Neural cell (in vitro differentiated cells): ENCODE measurements at places on chromosomes 4 and X. TPM values are rescaled to one million over a fixed set of nuclear protein-coding genes. Genes with fewer than 3 reads are reported as not detected.

PFKFB1 gene
- 0.51 and 0.52 TPM in 2 replicates for polyA plus RNA-seq

APELA gene
- not detected in 2 replicates for polyA plus RNA-seq

MAGEA11 gene
- polyA plus RNA-seq, result not detected in 2 replicates

ASB12 gene
- 1.2 and 1.5 TPM in 2 replicates for polyA plus RNA-seq

IL1RAPL1 gene
- polyA plus RNA-seq, result not detected in 2 replicates

CDKL5 gene
- 5.1 and 5.3 TPM in 2 replicates for polyA plus RNA-seq

IBSP gene
- polyA plus RNA-seq, result not detected in 2 replicates

SCRG1 gene
- 0.42 and 0.64 TPM in 2 replicates for polyA plus RNA-seq

TRIM2 gene
- 218 and 261 TPM in 2 replicates for polyA plus RNA-seq

C4orf51 gene
- polyA plus RNA-seq, result not detected in 2 replicates

XAGE2 gene
- polyA plus RNA-seq, result not detected in 2 replicates

UGT2B17 gene
- polyA plus RNA-seq, result not detected in 2 replicates

TRMT44 gene
- 20.6 and 21.8 TPM in 2 replicates for polyA plus RNA-seq

CLCN4 gene
- polyA plus RNA-seq, result 21.4 and 21.7 TPM in 2 replicates

SMPX gene
- 0.53 TPM in 1 of 2 replicates, not detected in the other for polyA plus RNA-seq

ELOVL6 gene
- 17.5 and 21.3 TPM in 2 replicates for polyA plus RNA-seq

SPRY1 gene
- 0.58 and 2.4 TPM in 2 replicates for polyA plus RNA-seq

ANXA10 gene
- polyA plus RNA-seq, result not detected in 2 replicates

SLC6A8 gene
- 36.4 and 62.4 TPM in 2 replicates for polyA plus RNA-seq

TRPC5OS gene
- 0.44 TPM in 1 of 2 replicates, not detected in the other for polyA plus RNA-seq

RPS6KA6 gene
- 12.9 and 15.3 TPM in 2 replicates for polyA plus RNA-seq

MAGEA3 gene
- not detected in 2 replicates for polyA plus RNA-seq

XAGE1A gene
- polyA plus RNA-seq, result not detected in 2 replicates

ART3 gene
- polyA plus RNA-seq, result 0.25 TPM in 1 of 2 replicates, not detected in the other

NUDT9 gene
- 22.4 and 25.5 TPM in 2 replicates for polyA plus RNA-seq

GPR78 gene
- not detected in 2 replicates for polyA plus RNA-seq

NEIL3 gene
- 0.15 TPM in 1 of 2 replicates, not detected in the other for polyA plus RNA-seq

PPARGC1A gene
- polyA plus RNA-seq, result 7.0 and 7.2 TPM in 2 replicates

KLB gene
- polyA plus RNA-seq, result not detected in 2 replicates

DCAF4L1 gene
- polyA plus RNA-seq, result 0.31 and 0.42 TPM in 2 replicates

GPRASP1 gene
- 34.3 and 39.5 TPM in 2 replicates for polyA plus RNA-seq

NSD2 gene
- polyA plus RNA-seq, result 51.6 and 52.3 TPM in 2 replicates

GPC4 gene
- 1.2 and 1.5 TPM in 2 replicates for polyA plus RNA-seq

FOXR2 gene
- polyA plus RNA-seq, result not detected in 2 replicates

FMR1NB gene
- not detected in 2 replicates for polyA plus RNA-seq
